NCI-H1930 (cell line): ENCODE measurements at places on chromosomes 5 and 9.

GRCh38 chr9:89799766-89800165 is 195.0 kb downstream of the GADD45G start:
- no peak for DNase-seq

GRCh38 chr9:130936285-130937117 is 2.5 kb downstream of the FIBCD1 start:
- no peak for DNase-seq

GRCh38 chr5:53130266-53130665 is 20.7 kb upstream of the MOCS2 start:
- DNase-seq: no peak

GRCh38 chr9:98488571-98489312 is 220.0 kb downstream of the GABBR2 start:
- DNase-seq: no peak

GRCh38 chr5:67817652-67818051 is 397.9 kb upstream of the PIK3R1 start:
- DNase-seq: no peak

GRCh38 chr5:149775785-149776184 is 45.7 kb downstream of the PPARGC1B start:
- no peak for DNase-seq

- DNase-seq: no peak
Observed at GRCh38 chr9:21558079-21558478, 76.0 kb upstream of the IFNE start.
